ENCODE measurements at places on chromosomes 4 and X.

- no peak for DNase-seq
Observed at GRCh38 chrX:19595043-19595677, 79.9 kb upstream of the MAP3K15 start.

DNA sequence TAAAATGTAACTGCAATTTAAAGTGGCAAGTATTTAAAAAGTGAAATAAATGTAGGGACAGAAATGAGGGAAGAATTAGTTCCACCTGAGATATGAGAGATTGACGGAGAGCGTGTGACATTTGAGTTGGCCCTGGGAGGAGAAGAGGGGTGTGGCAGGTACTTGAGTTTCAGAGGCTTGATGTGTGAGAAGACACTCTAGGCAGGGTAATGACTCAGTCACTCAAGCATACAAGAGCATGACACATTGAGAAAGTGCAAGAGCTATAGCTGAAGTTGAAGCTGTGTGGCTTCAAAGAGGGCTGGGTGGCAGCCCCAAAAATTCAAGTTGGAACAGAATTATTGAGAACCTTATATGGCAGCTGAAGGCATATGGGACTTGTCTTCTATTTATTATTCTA lies 420.5 kb downstream of the SLITRK2 start:
- no peak for DNase-seq

DNA sequence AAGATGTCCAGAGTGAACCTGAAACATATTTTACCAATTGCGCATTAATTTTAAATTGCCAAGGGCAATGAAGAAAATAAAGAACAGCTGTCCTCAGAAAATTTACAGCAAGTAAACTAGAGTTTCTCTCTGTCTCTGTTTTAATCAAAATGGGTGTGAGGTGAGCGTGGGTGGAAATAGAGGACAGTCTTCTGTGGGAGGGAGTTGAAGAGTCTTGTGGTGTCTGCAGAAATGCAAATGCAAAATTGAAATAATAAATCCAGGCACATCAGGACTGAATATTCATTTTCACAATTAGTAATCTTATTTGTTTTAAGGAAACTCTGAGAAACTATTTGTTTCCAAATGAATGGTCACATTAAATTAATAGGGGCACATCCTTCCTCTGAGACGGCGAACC lies 192.0 kb downstream of the ARHGAP10 start:
- DNase-seq: no peak

DNA sequence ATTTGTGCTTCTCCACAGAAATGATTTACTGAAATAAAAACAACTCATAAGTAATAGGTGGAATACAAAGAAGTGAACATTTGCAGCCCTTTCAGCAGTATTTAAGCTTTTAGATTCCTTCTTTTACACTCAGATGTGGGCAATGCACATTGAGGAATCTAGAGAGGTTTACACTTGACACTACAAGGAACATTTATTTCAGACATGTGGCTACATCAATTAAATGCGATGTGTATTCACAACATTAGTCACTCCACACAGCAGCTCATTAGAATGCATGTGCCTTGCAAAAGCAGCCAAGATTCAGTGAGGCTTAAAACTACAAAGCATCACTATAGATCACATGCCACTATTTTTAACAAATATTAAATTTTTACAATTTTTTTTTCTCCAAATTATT lies 480.7 kb downstream of the INPP4B start:
- DNase-seq: no peak

- no peak for DNase-seq
Observed at GRCh38 chrX:35562395-35562794, 235.7 kb upstream of the MAGEB16 start.

DNA sequence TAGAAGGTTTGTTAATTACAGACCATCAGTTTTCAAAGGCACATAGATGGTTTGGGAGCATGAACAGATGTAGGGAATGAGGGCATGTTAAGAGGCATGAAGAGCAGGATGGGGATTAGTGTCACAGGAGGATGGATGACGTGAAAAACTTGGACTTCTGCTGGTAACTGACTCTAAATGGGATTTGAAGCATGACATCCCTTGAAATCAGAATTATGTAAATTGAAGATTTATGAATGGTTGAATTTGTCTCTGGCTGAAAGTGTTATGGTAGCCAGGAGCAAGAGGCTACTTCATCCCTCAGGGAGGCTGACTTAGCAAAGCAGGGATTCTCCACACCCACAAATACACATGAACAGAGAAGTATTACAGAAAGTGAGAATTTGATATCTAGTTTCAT lies 454.6 kb downstream of the MAGEB5 start:
- DNase-seq: no peak

DNA sequence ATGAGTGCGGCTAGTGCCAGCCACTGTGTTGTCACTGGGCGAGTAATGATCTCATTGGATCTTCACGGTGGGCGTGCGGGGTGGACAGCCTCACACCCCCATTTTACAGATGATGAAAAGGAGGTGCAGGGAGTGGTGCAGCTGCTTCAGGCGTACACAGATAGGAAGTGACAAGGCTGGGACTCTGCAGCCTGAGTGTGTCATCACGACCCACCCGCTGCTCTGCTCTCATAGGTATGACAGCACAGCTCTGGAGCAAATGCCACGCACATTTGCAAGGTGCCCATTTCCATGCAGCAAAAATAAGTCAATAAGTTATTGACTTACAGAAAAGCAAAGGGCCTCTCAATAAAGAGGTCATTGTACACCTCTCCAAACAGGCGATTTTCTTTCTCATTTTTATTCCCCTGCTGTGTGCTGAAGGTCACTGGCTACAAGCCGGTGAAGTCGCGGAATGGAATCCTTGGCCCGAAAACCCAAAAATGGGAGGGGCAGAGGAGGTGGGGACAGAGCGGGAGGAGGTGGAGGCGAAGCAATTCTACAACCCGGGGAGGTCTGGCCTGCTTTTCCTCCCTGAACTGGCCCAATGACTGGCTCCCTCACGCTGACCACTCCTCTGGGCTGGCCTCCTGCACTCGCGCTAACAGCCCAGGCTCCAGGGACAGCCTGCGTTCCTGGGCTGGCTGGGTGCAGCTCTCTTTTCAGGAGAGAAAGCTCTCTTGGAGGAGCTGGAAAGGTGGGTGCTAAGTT lies at the start of gene SOD3:
TSS of gene SOD3 (plus strand) at position 658 of the 750 bp plus-strand sequence. CDS start 3,949 bp downstream, outside the sequence.
- DNase-seq: peak; percentile 50

DNA sequence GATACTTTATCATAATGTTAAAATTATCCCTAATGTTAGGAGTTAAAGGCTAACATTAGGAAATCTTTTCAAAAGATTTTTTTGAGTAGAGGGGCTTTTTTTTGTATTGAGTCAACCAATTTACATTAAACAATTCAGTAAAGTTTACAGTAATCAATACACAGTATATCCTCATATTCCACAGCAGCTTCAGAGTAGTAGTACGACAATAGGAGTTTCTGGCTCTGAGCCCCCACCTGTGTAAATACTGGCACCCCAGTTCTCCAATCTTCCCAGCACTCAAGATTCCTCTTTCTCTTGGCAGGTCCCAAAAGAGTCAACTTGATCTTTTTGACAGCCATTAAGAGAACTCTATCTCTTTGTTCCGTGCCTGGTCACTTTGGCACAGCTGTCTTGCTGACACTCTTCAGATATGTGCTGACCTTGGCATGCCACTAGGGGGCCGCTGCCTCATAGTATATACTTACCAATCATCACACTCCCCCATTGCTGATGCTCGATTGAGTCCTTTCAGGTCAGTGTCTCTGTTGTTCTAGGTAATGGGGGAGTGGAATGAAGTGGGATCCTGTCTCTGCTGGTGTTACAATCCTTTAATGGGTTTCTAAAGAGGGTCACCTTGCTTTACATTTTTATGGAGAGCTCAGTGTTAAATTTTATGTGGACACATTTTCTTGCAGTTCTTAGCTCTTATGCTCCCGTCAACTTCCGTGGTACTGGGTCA lies 19.5 kb upstream of the CCNI start:
- DNase-seq: peak; percentile 22

DNA sequence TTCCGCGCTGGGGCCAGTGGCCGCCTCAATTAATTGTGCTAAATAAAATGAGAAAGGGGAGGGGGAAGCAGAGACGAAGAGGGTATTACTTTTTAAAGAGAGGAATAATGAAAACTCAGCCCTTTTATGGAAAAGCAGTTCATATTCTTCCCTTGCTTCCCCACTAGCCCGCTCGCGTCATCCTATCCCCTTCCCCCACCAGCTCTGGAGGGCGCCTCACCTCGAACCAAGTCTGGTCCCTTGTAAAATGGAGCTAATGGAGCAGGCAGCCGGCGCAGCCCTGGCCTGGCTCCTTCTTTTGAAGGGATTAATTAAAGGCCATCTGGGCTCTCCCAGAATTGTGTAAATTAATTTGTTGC lies 511 bp upstream of the NKX6-1 start:
- no peak for DNase-seq

- DNase-seq: no peak
Observed at GRCh38 chrX:15908603-15909290, 54.1 kb upstream of the AP1S2 start.

- no peak for DNase-seq
Observed at GRCh38 chr4:108396900-108397497, 223.4 kb upstream of the RPL34 start.

- no peak for DNase-seq
Observed at GRCh38 chr4:142565771-142566170, 280.3 kb downstream of the INPP4B start.

DNA sequence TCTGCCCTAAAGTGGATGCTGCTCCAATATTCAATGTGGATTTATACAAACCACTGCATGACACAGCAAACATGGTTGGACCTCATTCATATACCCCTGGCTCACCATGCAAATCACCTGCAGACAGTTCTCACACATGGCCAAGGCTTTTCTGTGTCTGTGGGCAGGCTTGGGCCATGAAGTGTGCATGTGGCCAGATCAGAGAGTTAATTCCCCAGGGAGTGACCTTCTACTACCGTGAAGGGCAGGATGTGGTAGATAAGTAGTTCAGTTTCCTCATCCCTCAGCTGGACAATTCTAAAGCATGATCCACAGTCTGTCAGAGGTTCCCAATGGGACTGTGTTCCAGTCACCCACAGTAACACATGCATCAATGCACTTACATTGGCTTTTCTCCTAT lies 24.6 kb upstream of the BCLAF3 start:
- DNase-seq: no peak

DNA sequence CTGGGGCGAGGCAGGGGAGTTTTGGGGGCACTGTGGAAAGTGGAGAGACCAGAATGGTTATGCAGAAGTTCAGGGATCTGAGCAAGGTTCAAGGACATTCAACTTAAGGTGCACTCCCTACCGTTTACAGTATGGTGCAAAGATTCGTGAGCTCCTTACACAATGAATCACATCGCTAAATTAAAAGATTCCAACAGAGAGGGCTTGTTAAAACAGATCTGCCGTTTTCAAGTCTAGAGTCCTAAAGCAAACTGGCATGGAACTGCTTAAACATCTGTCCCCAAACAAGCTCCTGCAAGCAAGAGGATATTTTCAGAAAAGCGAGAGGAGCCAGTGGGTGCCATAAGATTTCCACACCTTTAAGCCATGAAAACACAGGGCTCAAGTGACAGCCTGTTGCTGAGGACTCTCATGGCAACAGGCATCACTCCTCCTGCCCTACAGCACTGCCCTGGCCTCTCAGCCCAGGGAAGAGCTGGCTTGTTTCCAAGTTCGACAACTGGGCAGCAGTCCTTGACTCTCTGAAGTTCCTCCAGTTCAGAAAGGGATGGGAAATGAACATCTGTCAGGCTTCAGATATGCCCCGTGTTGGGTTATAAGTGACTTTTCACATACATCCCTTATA lies 10.0 kb downstream of the FAM184B start:
- no peak for DNase-seq

DNA sequence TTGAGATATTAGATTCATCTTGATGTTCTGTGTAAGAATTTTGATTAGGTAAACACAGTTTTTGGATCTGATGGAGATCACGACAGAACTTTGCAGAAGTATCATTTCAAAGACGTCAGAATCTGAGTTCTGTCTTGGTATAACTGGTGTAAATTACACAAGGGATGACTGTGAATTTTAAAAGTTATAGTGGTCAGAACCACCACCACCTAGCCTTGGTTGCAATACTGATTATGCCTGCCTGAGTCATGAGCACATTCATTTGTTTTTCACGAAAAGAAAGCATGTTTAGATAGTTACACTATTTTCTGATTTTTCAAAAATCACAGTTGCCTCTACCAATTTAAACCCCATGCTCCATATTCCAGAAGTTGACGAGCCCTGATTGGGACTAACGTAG lies 54.8 kb downstream of the ZFX start:
- DNase-seq: no peak

DNA sequence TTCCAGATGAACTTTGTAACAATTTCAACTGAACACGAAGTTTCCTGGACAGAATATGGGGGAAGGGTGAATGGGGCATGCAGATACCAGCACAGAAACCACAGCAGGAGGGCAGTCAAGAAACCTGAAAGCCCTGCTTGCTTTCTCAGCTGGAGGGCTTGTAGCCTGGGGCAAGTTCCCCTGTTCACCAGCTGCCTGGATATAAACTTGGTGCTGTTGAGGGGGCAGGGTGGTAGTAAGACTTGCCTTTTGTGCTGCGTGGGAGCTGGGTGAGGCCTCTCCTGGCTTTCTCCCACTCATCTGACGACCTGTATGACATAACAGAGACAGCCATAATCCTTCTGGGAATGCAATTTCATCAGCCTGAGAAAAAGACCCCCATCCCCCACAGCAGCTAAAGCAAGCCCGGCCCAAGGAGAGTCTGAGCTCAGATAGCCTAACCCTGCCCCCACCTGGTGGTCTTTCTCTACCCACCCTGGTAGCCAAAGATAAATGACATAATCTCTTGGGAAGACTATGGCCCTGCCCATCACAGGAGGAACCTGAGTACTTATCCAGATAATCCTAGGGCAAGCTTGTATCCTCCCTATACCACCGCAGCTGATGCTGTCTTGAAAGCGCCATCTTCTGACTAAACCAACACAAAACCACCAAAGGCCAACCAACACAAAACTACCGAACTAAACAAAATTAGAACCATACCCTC lies 234.3 kb downstream of the LAS1L start:
- DNase-seq: no peak

DNA sequence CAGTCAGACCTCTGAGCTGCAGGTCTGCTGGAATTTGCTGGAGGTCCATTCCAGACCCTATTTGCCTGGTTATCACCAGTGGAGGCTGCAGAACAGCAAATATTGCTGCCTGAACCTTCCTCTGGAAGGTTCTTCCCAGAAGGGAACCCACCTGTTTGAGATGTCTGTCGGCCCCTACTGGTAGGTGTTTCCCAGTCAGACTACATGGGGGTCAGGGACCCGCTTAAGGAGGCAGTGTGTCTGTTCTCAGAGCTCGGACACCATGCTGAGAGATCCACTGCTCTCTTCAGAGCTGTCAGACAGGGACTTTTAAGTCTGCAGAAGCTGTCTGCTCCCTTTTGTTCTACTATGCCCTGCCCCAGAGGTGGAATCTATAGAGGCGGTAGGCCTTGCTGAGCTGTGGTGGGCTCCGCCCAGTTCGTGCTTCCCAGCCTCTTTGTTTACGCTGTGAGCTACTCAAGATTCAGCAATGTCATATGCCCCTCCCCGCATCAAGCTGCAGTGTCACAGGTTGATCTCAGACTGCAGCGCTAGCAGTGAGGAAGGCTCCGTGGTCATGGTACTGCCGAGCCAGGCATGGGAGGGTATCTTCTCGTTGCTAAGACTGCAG lies 44.1 kb upstream of the KDR start:
- DNase-seq: no peak

GRCh38 chr4:102141842-102142241 lies 203.4 kb downstream of the SLC39A8 start:
- DNase-seq: no peak
